ENCODE measurements at places on chromosomes 3 and 15.

- peak; percentile 35 for DNase-seq
Observed at GRCh38 chr3:140898340-140899180, 43.1 kb upstream of the SLC25A36 start.

GRCh38 chr3:46383211-46383950 lies 12.6 kb downstream of the CCR5 start:
- no peak for DNase-seq

- DNase-seq, result no peak
Observed at GRCh38 chr3:157336252-157337009, 100.2 kb upstream of the PTX3 start.

DNA sequence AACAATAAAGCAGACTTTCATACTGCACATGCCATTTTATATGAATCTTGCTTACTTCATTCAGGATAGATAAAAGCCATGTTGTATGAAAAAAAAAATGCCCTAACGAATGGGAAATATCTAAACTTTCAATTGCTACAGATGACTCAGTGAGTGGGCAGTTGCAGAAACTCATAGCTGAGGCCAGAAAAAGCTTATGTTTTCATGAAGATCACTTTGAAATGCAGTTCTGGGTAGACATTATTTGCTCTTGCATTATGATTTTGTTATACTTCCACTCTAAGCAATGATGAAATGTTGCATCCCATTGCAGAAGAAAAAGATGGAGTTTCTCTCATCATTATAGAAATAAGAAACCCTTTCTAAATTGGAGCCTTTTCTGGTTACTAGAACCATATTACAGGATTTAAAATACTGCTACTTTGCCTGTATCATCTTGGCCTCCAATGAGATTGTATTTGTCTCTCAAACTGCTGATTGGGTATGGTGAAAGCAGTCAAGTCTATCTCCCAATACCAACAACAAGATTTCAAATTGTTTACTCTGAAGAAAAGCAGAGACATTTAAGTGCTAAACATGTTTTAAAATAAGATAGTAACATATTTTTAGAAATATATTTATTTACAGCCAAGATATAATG lies 17.0 kb downstream of the PEAK1 start:
- DNase-seq, result no peak

DNA sequence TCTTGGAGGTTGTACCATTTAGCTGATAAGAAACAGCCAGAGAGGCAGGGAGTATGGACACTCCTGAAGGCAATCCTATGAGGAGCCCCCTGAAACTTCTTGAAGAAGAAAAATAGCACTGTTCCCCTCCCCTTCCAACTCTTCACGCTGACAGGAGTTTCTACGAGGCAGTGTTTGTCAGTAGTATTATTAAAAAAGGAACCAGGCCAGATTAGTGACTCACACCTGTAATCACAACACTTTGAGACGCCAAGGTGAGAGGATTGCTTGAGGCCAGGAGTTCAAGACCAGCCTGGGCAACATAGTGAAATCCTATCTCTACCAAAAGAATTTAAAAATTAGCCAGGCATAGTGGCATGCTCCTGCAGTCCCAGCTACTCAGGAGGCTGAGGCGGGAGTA lies 38.7 kb downstream of the WWTR1 start:
- DNase-seq, result no peak

DNA sequence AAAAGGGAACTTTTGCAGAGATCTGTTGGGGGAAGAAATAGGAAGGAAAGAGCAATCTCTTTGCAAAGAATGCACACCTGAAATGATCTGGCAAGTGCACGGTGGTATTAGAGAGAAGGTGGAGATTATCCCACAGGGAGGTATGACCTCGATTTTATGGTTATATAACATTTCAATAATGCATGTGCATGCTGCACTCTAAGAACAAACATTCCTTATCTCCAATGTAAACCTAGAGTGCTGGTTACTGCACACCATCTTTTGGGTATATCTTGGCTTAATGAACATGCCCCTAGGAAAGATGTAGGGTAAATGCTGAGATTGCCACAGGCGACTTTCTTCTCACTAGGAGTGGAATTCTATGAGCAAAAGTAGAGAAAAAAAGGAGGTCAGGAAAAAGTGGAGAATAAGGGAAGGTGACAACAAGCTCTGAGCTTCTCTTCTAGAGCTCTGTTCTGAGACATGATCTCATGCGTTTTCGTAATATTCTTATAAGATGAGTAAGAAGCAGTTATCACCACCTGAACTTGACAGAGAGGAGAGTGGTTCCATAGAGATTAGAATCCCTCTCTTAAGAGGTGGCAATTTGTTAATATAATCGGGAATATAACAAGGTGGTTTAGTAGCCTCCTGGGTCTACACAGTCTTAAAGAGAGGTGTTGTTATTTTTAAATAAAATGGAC lies 117.5 kb upstream of the TMC3 start:
- DNase-seq, result no peak

- no peak for DNase-seq
Observed at GRCh38 chr3:20583648-20584047, 397.6 kb upstream of the SGO1 start.

DNA sequence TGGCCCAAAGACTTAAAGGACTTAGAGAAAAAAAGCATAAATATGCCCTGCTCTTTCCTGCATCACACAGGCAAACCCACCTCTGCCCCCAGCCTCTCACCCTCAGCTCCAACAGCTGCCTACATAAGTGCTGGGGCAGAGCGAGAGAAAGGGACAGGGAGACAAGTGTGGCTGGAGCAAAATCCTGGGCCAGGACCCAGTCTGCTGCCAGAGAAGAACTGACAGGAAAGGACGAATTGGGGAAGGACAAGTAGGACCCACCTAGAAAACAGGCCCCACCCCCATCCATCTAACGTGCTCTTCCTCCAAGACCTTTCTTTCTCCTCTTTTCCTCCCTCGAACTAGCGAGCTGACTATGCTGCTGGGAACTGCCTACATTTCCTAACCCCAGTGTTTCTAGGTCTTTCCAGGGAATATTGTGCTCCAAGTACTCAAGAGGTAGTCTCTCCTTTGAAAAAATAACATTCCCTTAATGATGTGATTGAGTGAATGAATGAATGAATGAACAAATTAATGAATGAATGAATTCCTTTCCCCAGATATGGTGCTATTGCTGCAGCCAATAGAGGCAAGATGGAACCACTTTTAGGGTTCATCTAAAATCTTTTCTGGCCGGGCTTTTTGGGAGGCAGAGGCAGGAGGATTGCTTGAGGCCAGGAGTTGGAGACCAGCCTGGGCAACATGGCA lies 18.4 kb downstream of the IGDCC4 start:
- DNase-seq, result no peak

GRCh38 chr15:77738441-77739302 lies 106.0 kb upstream of the LINGO1 start:
- no peak for DNase-seq

DNA sequence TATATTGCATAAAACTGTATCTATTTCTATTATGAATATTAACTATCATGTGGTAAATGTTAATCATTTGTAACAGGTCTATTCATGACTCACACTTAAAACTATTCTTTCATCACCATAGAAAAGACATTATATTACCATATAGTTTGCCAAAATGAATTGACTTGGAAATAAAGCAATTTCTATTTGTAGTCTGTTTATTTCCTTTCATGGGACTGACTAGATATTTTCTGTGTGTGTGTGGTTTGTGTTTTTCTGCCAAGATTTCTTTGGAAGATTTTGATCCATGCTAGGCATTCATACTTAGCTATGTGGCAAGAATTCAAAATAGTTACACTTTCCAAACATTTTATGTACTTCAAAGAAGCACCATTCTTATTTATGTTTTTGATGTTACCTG lies 522.5 kb upstream of the AGTR1 start:
- DNase-seq, result no peak

DNA sequence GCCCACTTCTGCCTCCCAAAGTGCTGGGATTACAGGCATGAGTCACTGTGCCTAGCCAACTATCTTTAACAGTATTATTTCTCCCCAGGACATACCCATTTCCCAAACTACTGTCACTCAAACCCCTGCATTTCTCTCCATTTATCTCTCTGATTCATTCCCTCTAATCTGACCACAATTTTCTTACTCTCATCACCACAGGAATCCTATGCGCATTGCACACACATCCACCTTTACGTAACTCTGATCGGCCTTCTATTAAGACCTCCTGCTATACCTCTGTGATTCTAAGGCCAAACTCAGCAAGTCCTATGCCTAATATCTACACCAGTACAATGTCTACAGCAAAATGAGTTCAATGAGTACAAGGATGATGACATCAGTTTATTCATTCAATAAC lies 235.0 kb downstream of the ULK4 start:
- no peak for DNase-seq

DNA sequence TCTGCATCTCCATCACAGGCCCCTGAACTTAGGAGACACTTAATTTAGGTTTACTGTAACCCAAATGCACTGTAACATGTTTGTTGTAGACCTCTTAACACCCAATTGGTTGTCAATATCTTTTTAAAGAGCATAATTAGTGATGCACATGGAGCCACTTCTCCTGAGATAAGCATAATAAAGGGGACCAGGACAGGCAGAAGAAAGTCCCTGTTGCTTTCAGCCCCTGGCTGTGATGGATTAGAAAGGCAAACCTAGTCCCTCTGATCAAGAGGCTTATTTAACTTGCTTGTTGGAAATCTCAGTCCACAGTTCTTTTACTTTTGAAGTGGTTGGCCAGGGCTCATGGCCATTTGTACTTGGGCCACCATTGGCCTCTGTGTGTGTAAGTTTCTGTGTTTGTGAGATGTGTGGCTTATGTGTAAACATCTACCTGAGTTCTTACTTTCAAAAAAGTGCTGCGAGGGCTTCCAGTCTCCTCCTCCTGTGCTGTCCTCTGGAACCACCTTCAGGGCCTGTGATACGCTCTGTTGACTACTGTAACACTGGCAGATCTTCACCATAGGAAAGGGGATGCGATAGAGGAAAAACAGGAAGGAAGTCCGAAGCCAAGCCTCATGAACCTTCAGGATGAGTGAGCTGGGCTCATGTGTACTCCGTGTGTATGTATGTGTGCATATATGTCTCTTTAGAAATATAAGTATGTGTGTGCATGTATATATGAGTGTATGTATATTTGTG lies 136.2 kb downstream of the EPHB1 start:
- no peak for DNase-seq

DNA sequence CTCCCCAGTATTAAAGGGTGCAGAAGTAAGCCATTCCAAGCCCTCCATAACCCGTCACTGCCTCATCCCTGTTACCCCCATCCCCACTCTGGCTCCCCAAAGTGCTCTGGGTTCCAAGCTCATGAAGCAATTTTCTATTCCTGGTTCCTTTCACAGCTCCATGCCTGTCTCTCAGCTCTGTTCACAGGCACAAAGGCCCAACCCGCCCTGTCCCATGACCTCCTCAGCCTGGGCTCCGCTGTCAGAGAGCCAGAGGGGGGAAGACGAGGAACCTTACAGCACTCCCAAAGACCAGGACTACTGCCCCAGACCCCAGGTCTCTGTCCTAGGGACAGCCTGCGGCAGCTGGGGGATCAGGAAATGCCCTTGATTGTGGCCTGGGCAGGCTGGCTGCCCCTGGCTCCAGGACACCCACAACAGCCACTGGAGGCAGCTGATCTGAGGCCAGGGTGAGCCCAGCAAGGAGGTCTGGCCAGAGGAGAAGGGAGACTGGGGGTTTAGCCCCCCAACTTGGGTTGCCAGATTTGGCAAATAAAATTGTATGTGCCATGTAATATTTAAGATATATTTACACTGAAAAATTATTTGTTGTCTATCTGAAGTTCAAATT lies 43.2 kb upstream of the LINGO1 start:
- no peak for DNase-seq

DNA sequence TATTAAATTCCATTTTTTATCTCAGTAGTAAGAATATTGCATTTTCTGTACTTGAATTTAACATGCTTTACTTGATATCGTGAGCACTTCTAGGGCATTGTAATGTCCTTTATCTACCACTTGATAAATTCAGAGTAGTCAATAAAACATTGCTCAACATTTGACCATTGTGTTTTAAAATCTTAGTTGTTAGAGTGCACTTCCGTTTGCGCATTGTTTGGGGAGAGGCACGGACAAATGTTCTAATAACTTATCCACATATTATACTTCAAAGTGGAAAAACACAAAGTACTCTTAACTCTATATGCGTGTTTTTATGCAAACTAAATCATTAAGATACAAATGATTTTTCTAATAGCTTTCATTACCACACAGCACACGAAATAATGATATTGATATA lies 419 bp downstream of the FAM227B start:
- peak; percentile 55 for DNase-seq

GRCh38 chr15:63945007-63945788 lies 101.1 kb downstream of the DAPK2 start:
- peak; percentile 55 for DNase-seq

DNA sequence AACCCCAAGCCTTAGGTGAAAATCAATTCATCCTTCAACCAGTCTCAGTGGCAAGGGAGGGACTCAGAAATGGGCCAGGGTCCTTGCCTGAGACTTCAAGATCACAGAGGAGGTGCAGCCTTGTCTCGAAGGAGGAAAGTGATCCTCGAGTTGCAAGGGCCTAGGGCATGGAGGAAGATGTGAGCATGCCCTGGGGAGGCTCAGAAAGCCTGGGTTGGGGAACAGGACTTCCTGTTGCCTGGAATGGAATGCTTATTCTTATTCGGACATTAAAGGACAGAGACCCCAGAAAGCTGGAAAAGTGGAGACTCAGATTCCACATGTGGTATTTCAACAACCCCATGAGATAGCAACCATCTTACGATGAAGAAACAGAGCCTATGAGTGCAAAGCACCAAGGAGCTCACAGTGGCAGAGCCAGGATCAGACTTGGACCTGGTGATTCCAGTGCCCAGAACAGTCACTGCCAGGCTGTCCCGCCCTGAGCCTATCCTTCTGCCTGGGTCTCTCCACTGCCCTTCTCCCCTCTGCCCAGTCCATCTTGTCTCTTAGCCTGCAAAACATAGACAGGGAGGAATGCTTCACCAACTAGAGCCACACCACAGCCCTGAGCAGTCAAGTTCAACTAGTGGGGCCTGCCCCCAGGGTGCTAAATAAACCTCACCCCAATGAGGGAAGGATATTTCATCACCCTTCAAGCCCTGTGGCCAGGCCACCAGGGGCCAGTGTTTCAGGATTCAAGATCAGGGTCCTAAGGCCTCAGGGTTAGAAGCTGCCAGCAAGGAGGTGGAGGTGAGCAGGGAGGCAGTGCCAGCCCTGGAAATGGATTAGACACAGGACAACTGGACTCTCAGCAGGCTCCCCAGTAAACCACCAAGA lies 21.9 kb downstream of the DAPK2 start:
- no peak for DNase-seq

GRCh38 chr15:72200395-72201237 lies 3.0 kb upstream of the GRAMD2A start:
- no peak for DNase-seq

DNA sequence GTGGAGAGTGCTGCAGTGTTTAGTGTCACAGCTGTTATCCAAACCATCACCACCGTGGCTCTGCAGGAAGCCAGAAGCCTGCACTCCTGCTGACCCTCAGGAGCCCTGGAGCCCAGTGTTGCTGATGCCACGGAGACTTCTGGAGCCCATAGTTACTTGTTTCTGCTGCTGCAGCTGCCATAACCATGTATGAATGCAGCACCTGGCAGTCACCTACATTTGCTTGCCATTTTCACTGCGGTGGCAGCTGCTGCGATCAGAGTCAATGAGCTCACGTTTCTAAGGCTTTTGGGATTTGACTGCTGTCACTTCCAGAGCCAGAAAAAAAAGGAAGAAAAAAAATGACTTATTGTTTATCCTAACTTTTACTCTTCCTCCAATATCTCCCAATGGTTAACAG lies 299.2 kb upstream of the THRB start:
- DNase-seq, result no peak

- no peak for DNase-seq
Observed at GRCh38 chr15:50146632-50147031, 27.6 kb upstream of the ATP8B4 start.

- DNase-seq, result no peak
Observed at GRCh38 chr3:185029086-185029485, 123.8 kb downstream of the C3orf70 start.

- no peak for DNase-seq
Observed at GRCh38 chr15:59616379-59616778, 4.8 kb downstream of the GCNT3 start.
